GM06990 (cell line): ENCODE measurements at places on chromosomes 5 and 9.

DNA sequence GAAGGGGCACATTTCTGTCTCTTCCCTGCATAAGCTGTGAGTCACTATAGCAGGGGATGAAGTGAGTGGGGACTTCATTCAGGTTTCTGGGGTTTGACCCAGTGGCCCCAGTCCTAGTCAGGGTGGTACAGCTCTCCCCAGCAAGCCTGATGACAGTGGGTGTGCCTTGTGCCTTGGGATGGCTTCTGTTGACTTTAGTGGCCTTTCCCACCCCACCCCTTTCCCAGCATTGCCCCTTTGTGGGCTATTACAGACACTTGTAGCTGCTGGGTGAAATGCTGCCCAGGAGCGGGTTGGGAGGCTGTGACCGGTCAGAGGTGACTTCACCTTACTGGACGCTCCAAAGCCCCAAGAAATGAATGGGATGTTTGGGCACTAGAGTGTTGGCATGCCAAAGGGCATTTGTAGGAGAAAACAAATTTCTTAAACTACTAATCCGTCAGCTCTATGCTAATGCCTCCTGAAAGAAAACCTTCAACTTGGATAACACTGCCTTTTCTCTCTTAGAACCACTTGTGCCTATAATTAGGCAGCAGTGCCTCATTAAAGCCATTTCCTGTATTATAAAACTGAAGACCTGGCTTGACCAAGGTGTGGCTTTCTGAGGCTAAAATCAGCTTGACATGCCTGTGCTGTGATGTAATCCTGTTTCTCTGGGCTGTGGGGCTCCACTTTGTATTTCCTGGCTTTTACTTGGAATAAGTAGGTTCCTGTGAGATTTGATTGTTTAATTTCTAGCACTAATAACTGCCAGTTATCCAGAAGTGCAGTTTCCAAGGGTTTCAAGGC is 119.0 kb upstream of the SLC25A48 start:
- no peak for DNase-seq

- no peak for DNase-seq
Observed at GRCh38 chr5:140767444-140767843, 18.5 kb upstream of the PCDHA1 start.

DNA sequence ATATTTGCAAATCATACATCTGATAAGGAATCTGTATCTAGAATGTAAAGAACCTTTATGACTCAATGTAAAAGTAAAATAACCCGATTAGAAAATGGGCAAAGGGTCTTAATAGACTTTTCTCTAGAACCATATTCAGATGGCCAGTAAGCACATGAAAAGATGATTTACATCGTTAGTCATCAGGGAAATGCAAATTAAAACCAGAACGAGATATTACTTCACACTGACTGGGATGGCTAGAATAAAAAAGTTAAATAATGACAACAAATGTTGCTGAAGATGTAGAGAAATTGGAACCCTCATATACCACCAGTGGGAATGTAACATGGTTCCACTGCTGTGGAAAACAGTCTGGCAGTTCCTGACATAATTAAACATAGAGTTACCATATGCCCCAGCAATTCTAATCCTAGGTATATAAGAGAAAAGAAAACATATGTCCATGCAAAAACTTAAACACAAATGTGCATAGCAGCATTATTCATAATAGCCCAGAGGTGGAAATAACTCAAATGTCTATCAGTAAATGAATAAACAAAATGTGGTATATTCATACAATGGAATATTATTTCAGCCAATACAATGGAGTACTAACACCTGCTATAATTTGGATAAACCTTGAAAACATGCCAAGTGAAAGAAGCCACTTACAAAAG is 100.4 kb upstream of the MAMDC2 start:
- DNase-seq = no peak

GRCh38 chr5:35089334-35090314 is 41.9 kb upstream of the AGXT2 start:
- peak; percentile 6 for DNase-seq

DNA sequence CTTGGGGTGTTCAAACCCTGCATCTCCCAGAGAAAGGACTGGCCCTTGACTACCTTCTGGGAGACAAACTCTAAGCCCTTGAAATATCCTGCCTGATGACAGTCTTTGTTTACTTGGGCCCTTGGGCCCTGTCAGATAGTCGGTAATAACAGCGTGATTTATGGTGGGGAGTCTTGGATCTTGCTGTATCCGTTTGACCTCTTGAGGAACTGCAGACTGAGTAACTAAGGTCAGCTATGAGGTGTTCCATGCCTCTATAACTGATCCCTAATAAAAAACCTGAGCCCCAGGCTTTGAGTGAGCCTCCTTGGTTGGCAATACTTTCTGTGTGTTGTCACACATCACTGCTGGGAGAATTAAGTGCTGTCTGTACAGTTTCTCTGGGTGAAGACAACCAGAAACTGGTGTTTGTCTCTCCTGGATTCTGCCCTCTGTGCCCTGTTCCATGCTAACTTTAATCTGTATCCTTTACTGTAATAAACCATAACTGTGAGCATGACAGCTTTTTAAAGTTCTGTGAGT is 56.2 kb upstream of the ANKRD33B start:
- DNase-seq = no peak

DNA sequence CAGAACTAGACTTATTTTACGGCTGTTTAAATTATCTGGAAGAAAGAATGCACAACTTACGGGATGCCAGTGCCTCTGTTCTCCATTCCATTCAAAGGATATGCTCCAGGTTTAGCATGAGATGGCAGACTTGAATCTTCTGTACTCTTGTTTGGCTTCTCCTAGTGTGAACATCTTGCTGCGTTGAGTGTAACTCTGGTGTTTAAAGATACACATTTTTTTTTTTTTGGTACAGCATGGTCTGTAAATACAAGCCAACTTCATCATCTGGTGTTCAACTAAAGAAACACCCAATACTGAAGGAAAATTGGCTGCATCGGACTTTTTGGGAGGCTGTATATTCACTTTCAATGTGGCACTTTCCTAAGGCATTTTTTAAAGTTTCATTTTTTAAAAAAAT is 7.4 kb upstream of the MIER3 start:
- no peak for DNase-seq

GRCh38 chr5:94503677-94504076 is 114.7 kb downstream of the KIAA0825 start:
- DNase-seq = no peak

GRCh38 chr9:124624735-124624992 is 117.5 kb upstream of the NR5A1 start:
- DNase-seq = no peak

DNA sequence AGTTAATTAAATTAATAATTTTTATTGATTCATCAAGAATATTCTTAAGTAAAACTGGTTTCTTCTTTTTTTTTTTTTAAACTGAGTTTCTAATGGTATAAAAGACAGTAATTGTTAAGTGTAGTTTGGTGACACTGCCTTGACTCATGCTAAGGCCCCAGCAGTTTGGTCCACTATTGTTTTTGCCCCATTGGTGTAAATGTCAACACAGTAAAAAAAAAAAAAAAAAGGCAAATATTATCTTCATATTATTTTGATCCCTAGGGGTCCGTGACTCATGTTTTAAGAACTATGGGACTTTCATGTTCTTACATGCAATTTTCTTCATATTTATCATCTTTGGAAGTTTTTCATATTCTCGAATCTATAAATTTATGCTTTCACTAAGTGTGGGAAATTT is 29.2 kb upstream of the JAK2 start:
- no peak for DNase-seq

GRCh38 chr5:133396187-133396741 is 216.1 kb downstream of the FSTL4 start:
- no peak for DNase-seq

DNA sequence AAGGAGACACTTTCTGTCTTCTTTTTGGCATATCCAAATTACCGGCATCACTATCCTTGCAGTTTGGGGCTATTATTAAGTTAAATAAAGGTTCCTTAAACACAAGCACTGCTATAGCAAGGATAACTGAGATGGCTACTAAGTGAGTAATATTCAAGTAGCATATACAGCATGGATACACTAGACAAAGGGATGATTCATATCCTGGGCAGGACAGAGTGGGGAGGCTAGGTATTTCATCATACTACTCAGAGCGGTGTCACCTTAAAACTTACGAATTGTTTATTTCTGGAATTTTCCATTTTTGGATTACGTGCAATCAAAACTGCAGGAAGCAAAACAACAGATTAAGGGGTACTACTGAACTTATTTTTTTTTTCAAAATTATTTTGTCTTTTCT is 54.1 kb downstream of the FER start:
- DNase-seq = no peak

- no peak for DNase-seq
Observed at GRCh38 chr9:135077497-135078200, 9.8 kb upstream of the OLFM1 start.

DNA sequence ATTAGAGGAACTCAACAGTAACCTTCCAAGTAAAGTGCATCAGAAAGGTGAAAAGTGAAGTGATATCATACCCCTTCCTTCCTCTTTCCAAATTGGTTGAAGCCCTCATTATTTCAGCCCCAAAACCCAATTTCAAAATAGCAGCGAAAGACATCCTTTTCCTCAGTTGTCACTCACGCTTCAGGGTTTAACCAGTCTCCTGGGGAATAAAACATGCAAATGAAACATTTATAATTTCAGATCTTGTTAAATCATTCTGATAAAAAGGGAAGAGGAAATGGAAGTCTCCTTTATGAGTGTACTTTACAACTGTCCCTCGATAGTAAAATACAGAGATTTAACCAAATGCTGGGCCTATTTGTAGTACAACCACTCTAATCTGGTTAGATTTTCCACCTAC is 22.5 kb downstream of the TRPM6 start:
- peak; percentile 21 for DNase-seq

DNA sequence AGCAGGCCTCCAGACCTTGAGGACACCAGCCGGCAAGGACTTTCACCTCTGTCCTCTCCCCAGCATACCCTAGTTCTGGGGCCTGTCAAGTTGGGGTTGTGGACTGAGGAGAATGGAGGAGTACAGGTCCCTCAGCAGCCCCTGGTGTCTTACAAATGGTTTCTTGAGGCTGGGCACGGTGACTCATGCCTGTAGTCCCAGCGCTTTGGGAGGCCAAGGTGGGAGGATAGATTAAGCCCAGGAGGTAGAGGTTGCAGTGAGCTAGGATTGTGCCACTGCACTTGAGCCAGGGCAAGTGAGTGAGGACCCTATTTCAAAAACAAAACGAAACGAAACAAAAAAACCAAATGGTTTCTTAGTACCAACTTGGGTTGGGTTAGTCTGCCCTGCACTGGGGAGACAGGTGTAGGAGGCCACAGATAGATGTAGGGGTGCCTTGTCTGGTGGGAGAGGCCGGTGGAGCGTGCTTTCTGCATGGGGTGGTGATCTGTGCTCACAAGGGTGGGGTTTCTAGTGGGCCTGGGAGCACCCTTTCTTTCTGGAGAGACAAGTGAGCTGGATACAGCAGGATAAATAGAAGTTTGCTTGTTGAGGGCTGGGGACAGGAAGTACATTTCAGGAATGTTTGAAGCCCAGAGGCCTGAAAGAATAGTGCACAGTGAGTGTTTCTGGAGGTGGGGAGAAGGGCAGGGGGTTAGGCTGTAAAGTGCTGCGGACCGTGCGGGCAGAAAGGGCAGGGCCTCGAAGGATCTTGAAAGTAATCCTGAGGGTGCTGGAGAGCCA is 37.7 kb upstream of the PSD2 start:
- DNase-seq = no peak

DNA sequence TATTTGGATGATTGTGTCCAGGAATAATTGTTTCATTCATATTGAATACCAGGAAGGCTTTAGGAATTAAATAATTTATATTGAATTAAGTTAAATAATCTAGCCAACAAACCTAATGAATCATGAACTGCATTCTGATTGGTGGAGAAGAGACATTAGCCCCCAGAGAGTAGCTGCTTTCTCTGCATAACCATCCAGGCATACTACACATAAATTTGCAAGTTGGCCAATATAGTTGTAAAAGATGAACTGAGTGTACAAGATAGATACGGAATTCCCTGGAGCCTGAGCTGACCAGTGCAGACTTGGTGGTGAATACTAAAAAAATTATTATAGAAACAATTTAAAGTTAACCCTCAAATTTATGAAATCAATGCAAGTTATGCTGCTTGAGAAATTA is 311.8 kb upstream of the KIF2A start:
- DNase-seq = no peak

DNA sequence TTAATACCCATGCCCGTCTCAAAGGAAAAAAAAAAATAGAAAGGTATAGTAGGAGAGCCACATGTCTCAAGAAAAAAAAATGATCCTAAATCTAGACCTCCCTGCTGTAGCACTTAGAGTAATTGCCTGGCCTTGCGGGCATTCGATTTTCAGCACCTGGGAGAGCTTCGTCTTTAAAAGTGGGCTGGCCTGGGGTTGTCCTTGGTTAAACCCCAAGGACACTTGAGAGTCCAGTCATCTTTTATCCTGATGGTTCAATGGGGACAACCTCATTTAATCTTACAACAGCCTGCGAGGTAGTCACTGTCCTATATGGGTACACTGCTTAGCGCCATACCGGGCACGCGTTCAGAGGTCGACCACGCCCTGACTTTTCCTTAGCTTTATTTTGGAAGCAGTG is 60.1 kb downstream of the MAT2B start:
- DNase-seq = no peak

- no peak for DNase-seq
Observed at GRCh38 chr5:82004511-82004910, 32.7 kb downstream of the ATG10 start.

DNA sequence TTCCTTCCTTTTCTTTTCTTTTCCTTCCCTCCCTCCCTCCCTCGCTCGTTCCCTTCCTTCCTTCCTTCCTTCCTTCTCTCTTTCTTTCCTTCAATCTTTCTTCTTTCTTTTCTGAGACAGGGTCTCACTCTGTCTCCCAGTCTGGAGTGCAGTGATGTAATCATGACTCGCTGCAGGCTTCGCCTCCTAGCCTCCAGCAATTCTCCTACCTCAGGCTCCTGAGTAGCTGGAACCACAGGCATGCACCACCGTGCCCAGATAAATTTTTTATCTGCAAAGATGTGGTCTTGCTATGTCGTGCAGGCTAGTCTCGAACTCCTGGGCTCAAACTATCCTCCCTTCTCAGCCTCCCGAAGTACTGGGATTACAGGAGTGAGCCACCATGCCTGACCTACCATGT is 81.4 kb downstream of the SPATA31C2 start:
- no peak for DNase-seq

GRCh38 chr5:171654881-171655280 is 130.7 kb upstream of the SMIM23 start:
- no peak for DNase-seq

DNA sequence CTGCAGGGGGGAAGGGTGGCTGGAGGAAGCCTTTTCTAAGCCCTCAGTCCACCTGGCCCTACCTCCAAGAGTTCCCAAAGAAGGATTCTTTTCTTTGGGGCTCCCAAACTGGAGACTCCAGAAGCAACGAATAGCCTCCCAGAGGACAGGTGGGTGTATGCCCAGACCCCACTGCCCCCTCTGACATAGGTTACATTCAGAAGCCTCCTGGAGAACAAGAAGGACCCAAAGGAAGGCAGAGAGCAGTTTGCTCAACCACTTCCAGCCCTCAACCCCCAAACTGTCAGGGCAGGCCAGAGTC is 10.3 kb downstream of the HK3 start:
- DNase-seq = no peak
